ENCODE measurements at places on chromosomes 3 and 15. TPM values are rescaled to one million over a fixed set of nuclear protein-coding genes. Genes with fewer than 3 reads are reported as not detected.

MANF gene
- total RNA-seq: 190 TPM

SNX33 gene
- total RNA-seq: 10.6 TPM

DNA sequence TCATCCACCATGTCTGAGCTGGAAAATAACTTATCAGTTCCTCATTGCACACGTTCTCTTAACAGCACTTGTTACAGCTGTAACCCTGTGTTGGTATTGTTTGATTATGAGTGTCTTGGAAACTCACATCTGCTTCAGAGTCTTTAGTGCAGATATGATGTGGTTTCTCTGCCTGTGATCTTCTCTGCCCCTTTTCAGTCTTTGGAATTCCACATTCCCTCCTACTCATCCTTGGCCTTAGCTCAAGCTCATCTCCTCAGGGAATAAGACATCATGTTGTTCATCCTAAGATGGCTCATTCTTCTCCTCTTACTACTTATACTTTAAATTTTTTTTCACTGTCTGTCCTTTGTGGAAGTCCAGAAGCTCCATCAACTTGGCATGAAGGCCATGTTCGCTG lies 77.7 kb downstream of the SYNPR start:
- DNase-seq: no peak

GRCh38 chr3:158918008-158918407 lies 116.2 kb downstream of the MFSD1 start:
- peak; percentile 96 for DNase-seq

DNA sequence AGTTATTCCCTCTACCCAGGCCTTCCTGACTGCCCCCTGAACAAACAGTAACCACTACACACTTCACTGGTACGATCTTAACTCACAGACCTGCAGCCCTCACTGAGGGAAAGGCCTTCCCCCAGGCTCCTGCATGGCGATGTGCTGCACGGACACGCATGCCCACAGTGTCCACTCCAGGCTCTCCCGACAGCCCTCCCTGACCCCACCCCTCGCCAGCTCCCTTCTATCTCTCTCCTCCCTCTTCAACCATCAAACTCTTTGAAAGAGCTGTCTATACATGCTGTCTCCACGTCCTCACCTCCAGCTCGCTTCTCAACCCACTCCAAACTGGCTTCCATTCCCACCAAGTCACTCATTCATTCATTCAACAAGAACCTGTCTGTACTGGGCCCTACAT lies 3.9 kb downstream of the SCN5A start:
- no peak for DNase-seq

DNA sequence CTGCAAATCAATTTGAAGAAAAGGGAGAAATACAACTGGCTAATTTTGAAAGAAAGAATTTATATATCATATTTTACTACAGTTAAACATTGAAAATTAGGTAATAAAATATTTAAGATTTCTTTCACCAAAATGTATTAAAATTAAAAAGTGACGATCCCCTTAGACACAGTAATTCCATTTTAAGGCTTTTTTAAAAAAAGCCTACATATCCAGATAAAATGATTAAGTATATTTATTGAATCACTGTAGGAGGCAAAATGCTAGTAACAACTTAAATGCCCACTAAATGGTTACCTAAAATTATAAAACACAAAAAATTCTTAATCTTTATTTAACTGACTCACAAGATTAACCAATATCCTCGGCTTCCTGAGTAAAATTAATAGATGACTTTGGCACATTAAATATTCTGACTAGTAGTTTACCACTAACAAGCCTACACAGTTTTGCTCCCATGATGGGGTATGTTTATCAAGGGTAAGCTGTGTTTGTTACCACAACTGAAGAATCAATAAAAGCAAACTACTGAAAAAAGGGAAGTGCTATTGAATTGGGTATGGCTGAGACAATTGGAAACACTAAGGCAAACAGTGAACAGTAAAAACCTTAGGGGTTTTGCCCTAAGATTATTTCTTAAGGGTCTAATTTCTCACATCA lies 28.4 kb downstream of the ANKRD28 start:
- no peak for DNase-seq

GRCh38 chr15:78002996-78003395 lies 74.5 kb downstream of the TBC1D2B start:
- no peak for DNase-seq

DNA sequence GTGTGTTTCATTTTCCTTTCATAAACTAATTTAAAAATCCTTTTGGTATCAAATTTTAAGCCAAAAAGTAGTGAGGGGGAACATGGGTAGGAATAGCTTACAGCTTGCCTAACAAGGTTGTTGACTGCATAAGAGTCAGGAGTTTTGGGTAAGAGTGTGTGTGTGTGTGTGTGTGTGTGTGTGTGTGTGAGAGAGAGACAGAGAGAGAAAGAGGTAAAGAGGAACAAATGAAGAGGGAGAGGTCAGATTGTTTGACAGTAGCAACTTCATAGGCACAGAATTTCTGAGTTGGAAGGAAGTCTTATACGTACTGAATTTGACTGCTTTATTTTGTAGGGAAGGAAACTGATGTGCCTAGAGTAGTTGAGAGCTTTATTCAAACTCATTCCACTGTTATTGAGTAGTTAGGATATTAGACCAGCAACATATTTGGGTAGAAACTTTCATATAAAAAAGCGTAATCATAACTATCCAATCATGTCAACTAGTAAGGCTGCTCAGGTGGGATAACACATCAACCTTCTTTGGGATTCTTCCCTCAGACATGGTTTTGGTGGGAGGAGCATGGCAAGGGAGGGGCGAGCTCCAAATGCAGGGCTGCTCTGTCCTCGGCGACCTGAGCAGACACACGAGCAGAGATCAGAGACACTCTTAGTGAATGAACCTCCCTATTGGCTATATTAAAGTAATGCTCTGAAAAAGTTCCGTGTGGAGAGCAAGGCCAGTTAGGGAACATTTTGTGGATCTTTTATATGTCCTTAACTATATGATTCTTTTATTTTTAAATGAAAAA lies 86.4 kb downstream of the LPP start:
- DNase-seq: no peak
